ENCODE measurements at places on chromosomes 2 and 18. TPM values are rescaled to one million over a fixed set of nuclear protein-coding genes. Genes with fewer than 3 reads are reported as not detected.

DNAJC5G gene
- not detected for total RNA-seq

LONRF2 gene
- total RNA-seq, result not detected

IWS1 gene
- total RNA-seq, result 57.0 TPM

CAVIN2 gene
- total RNA-seq, result 16.4 TPM

PCARE gene
- total RNA-seq, result not detected

DNA sequence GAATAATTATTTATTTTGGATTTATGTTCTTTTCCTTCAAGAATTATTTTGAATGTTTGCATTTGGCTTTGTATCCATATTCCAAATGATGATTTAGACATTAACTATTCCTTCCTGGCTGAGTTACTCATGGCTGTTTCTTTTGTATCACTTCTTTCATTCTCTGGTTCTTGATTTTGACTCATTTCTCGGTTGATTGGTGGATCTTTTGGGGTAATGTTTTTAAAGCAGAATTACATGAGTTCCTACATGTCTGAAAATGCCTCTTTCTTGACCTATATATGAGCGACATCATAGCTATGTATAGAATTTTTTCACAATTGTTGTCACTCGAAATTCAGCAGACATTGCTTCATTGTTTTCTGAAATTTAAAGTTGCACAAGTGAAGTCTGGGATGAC lies 39.5 kb downstream of the CYP26B1 start:
- H3K4me1 ChIP-seq, result peaks cover 13% of the 10 kb centered on the region
- no peak overlapping the region for H3K27ac ChIP-seq
- no peak overlapping the region for H3K4me3 ChIP-seq
- H3K36me3 ChIP-seq, result no peaks in the 10 kb centered on the region
- peak; percentile 41 for DNase-seq

- H3K27me3 ChIP-seq, result peaks cover 10% of the 10 kb centered on the region
- H3K36me3 ChIP-seq, result peaks cover 3% of the 10 kb centered on the region
- no peak overlapping the region for H3K27ac ChIP-seq
- peaks cover 19% of the 10 kb centered on the region for H3K4me1 ChIP-seq
Observed at GRCh38 chr18:77320971-77321559, 71.4 kb downstream of the GALR1 start.

GRCh38 chr2:121888189-121888557 lies 132.7 kb downstream of the TSN start:
- DNase-seq, result peak; percentile 90
- no peak overlapping the region for H3K27ac ChIP-seq
- H3K36me3 ChIP-seq, result peaks cover 19% of the 10 kb centered on the region
- no peak overlapping the region for H3K4me3 ChIP-seq
- no peaks in the 10 kb centered on the region for H3K27me3 ChIP-seq

DNA sequence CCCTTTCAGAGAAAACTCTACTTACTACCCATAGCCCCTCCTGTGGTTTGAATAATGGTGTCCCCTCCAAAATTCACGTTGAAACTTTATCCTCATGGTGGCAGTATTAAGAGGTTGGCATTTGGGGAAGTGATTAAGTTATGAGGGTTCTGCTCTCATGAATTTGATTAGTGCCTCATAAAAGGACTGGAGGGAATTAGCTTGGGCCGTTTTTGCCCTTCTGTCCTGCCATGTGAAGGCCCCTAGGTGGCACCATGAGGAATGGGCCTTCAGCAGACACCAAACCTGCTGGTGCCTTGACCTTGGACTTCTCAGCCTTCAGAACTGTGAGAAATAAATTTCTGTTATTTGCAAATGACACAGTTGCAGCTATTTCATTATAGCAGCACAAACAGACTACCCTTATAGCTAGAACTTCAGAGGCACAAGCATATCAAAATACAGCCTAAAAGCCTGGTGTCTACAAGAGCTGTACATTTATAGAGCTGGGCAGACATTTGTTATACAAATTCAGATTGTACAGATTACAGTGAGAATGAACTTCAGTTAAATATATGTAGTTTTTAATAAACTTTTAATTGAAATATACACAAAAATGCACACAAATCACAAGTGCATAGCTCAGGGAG lies 2.6 kb upstream of the PTPN2 start:
- no peak overlapping the region for H3K4me3 ChIP-seq
- peak; percentile 55 for DNase-seq
- peaks cover 14% of the 10 kb centered on the region for H3K36me3 ChIP-seq
- H3K4me1 ChIP-seq, result peaks cover 2% of the 10 kb centered on the region
- no peaks in the 10 kb centered on the region for H3K27me3 ChIP-seq

DNA sequence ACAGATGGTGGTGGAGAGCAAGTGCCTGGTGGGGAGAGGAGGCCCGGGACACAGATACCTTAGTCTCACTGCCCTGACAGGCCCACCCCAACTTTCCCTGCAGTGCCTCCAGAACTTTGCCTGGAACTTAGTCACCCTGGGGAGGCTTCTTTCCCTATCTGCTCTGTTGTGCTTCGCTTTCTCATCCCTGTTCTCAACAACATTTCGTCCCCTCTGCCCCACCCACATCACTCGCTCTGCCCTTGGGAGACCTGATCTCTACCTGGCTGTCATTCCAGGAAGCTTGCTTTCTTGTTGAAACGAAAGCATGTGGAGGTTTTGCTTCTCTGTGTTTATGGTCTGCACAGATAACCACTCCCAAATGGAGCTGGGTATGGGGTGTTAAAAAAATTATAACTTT lies 93.8 kb downstream of the PRKCE start:
- no peak overlapping the region for H3K27ac ChIP-seq
- no peak for DNase-seq
- no peaks in the 10 kb centered on the region for H3K4me1 ChIP-seq
- H3K36me3 ChIP-seq, result no peaks in the 10 kb centered on the region
- no peaks in the 10 kb centered on the region for H3K27me3 ChIP-seq

DNA sequence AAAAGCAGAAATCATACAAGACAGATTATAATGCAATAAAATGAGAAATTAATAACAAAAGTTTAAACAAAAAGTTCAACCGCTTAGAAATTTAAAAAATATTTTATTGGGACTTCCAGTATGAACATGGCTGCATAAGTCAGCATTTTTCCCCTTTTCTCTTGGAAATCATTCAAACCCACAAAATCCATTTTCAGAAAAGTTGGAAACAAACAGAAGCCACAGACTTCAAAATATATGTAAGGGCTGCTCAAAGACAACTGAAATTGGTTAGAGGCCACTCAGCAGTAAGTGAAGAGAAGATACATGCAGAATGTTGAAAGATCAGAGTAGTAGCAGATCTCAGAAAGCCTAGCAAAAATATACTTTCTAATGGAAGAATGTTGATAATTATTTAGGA lies 194.0 kb downstream of the DYSF start:
- H3K4me3 ChIP-seq, result no peak overlapping the region
- no peak for DNase-seq
- H3K36me3 ChIP-seq, result no peaks in the 10 kb centered on the region
- peaks cover 16% of the 10 kb centered on the region for H3K4me1 ChIP-seq
- H3K27ac ChIP-seq, result no peak overlapping the region
- H3K27me3 ChIP-seq, result peaks cover 49% of the 10 kb centered on the region

DNA sequence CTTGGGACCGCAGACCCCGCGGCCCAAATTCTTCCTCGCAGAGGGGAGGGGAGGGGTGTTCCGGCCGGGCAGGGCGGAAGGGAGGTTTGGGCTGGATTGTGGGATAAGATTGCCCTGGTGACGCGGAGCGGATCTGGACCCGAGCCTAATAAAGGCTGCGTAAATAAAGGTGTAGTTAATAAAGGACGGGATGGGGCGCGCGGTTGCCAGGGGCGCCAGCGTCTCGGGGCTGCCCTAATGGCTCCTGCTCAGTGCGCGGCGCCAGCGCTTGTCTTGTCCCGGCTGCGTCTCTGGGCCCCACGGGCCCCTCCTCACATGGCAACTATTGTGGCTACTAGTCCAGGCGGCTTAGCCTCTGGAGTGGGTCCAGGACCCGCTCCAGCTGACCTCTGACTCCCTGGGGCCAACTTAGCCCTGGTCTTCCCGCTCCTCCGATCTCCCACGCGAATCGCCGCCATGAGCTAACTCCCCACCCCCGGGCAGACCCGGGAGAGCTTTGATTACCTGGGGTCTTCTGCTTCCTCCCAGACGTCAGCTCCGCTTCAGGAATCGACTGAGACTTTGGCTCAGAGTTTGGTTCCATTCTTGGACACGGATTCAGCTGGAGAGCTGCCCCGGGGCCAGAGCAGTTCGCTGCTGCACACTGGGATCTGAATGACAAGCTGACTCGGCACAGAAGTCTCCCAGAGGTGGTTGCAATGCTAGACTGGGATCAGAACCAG lies 36.5 kb downstream of the SLC25A52 start:
- DNase-seq, result no peak
- no peaks in the 10 kb centered on the region for H3K4me1 ChIP-seq
- no peak overlapping the region for H3K4me3 ChIP-seq
- H3K27ac ChIP-seq, result no peak overlapping the region

DNA sequence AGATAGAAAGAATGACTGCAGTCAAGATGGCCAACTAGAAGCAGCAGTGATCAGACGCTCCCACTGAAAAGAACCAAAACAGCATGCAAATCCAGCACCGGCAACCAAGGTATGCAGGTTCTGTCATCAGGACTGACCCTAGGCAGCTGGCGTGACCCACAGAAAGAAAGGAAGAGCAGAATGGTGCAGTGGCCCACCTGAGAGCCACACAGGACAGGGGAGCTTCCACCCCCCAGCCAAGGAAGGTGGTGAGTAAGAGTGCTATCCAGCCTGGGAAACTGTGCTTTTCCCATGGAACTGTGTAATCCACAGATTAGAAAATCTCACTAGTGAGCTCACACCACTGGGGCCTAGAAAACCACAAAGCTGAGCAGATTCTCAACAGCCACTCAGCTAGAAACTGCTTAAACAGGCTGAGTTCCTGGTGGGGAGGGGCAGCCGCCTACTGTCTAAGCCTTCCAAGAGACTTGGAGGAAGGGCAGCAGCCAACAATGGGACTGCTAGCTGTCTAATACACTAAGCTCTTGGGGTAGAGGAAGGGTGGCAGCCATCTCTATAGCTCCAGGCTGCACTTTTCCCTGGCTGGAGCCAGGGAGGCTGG lies 127.9 kb downstream of the EVA1A start:
- H3K36me3 ChIP-seq, result no peaks in the 10 kb centered on the region
- DNase-seq, result no peak
- H3K27ac ChIP-seq, result no peak overlapping the region
- H3K4me1 ChIP-seq, result no peaks in the 10 kb centered on the region
- H3K27me3 ChIP-seq, result peaks cover 90% of the 10 kb centered on the region

DNA sequence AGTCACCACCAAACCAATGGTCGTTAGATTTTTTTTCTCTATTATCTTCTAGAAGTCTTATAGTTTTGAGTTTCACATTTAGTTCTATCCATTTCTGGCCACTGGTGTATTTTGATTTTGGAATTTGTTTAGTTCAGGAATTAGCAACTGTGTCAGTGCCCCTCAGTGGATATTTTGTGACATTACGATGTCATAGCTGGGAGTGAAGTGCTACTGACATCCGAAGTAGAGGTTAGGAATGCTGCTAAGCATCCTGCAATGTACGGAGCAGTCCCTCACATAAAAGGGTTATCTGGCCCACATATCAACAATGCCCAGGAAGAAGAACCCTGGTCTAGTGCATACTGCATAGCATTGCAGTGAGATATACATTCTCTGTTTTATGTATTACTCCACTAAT lies 157.4 kb upstream of the RGPD4 start:
- H3K4me3 ChIP-seq, result no peak overlapping the region
- no peaks in the 10 kb centered on the region for H3K27me3 ChIP-seq
- peak; percentile 37 for DNase-seq
- no peaks in the 10 kb centered on the region for H3K4me1 ChIP-seq

GRCh38 chr2:143815082-143815481 lies 685.9 kb downstream of the ARHGAP15 start:
- H3K4me3 ChIP-seq, result no peak overlapping the region
- H3K36me3 ChIP-seq, result no peaks in the 10 kb centered on the region
- no peak for DNase-seq
- H3K27me3 ChIP-seq, result no peaks in the 10 kb centered on the region

GRCh38 chr2:174605687-174606086 lies 8.1 kb upstream of the WIPF1 start:
- H3K4me3 ChIP-seq, result no peak overlapping the region
- H3K27ac ChIP-seq, result peak overlapping the region; percentile 93
- H3K27me3 ChIP-seq, result no peaks in the 10 kb centered on the region
- H3K36me3 ChIP-seq, result peaks cover 6% of the 10 kb centered on the region
- DNase-seq, result peak; percentile 28

DNA sequence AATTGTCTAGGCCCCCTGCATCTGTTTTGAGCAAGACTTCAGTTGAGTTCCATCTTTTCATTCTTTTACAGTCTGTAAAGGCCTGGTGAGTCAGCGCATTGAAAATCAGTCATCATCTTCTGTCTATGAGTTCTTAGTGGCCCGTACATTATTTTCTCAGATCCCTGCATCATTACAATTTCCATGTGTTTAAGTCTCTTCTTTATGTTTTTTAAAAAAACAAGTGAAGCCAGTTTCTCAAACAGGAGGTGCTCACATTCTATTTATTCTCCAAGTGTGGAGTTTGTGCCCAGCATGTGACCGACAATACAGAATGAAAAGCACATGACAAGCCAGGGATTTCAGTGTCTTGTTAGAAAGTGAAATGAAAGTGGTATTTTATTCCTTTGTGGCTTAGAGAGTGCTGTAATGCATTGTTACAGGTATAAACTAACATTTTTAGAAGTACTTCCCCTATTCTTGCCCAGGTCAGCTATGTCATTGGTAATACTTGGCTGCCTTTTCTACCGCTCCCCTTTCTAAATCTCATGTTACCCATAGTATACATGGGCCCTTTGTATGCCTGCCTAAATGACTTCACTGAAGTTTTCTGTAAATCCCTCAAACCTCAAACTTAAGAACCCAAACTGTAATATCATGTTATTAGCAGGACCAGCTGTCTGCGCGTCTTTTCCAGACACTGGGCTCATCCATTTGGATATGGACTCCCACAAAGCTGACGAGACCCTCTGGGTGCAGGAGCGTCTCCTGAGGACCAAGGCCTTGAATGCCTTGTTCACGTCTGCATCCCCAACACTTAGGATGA lies 67.6 kb downstream of the FEZ2 start:
- H3K27me3 ChIP-seq, result no peaks in the 10 kb centered on the region
- DNase-seq, result no peak
- H3K4me3 ChIP-seq, result no peak overlapping the region
- no peaks in the 10 kb centered on the region for H3K4me1 ChIP-seq
- H3K27ac ChIP-seq, result no peak overlapping the region
- peaks cover 74% of the 10 kb centered on the region for H3K36me3 ChIP-seq

- H3K4me1 ChIP-seq, result peaks cover 15% of the 10 kb centered on the region
- H3K36me3 ChIP-seq, result no peaks in the 10 kb centered on the region
- H3K27me3 ChIP-seq, result no peaks in the 10 kb centered on the region
- H3K4me3 ChIP-seq, result no peak overlapping the region
Observed at GRCh38 chr2:119859528-119859927, 99.8 kb downstream of the PTPN4 start.

DNA sequence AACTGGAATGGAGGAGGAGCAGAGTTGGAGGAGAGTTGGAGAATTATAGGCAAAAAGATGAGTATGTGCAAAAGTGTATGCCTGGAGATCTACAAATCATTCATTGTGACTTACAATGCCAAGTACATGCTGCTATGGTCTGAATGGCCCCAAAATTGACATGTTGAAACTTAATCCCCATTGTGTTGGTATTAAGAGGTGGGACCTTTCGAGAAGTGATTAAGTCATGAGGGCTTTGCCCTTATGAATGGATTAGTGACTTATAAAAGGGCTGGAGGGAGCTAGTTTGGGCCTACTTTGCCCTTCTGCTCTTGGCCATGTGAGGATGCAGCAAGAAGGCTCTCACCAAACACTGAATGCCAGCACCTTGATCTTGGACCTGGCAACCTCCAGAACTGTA lies 6.3 kb upstream of the RBMS1 start:
- H3K4me3 ChIP-seq, result no peak overlapping the region
- peaks cover 12% of the 10 kb centered on the region for H3K27me3 ChIP-seq
- no peaks in the 10 kb centered on the region for H3K4me1 ChIP-seq
- DNase-seq, result no peak
- no peak overlapping the region for H3K27ac ChIP-seq
- H3K36me3 ChIP-seq, result no peaks in the 10 kb centered on the region
